Adrenal gland (tissue), 19 donors: ENCODE measurements at places on chromosomes 6 and 20. TPM values are rescaled to one million over a fixed set of nuclear protein-coding genes. Genes with fewer than 3 reads are reported as not detected.

The MRS2 gene
- 33.9 TPM for total RNA-seq

The NRM gene
- 6.1 TPM for total RNA-seq

The XPO5 gene
- 70.6 TPM for total RNA-seq

DNA sequence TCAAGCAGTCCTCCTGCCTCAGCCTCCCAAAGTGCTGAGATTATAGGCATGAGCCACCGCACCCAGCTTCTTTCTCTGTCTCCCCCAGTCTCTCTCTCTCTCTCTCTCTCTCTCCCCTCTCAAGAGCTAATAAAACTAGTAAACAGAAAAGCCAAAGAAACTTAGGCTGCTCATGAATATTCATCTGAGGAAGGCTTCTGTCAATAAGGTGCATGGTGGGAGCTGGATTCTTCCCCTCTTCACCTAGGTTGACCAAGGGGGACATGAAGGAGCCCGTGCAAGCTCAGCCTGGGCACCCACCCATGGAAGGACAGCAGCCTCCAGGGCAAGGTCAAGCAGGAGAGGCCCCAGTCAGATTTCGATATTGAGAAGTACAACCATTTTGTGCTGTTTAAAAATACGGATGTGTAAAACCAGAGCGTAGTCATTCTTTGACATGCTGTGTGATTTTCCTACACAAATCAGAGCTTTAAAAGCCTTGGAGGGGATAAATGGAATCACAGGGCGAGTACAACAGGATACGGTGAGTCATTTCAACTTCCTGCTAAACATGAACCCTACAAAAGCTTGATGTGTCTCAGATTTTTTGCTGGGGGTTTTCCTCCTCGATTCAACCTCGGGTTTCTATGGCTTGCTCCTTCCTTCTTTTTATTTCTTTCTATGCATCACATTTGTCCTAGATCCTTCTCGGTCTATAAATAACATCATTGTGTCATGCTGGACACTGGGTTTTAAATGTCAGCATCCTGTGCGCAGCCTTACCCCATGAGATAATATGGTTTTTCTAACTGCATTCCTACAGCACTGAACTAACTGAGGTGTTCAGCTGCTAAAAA, 368.9 kb upstream of the JARID2 start:
- H3K4me3 ChIP-seq = no peak overlapping the region
- no peaks in the 10 kb centered on the region for H3K27me3 ChIP-seq
- H3K36me3 ChIP-seq = no peaks in the 10 kb centered on the region
- peak overlapping the region; percentile 57 for H3K27ac ChIP-seq

The KIF25 gene
- not detected for total RNA-seq
